Large intestine (tissue), 12 donors: ENCODE measurements at places on chromosomes 11 and 22. TPM values are rescaled to one million over a fixed set of nuclear protein-coding genes. Genes with fewer than 3 reads are reported as not detected.

- no peak for DNase-seq
Observed at GRCh38 chr22:44449061-44449682, 48.9 kb downstream of the RTL6 start.

- peak; percentile 84 for DNase-seq
Observed at GRCh38 chr22:37019309-37020191, at the start of the genes MPST and TST. MPST (plus strand) TSS chr22:37019742; CDS start chr22:37019837, 95 bp downstream. TST (minus strand) TSS chr22:37019447; CDS start chr22:37018732, 715 bp downstream.

GRCh38 chr11:105960252-105961245, 61.5 kb downstream of the MSANTD4 start:
- DNase-seq, result no peak

The KCNJ1 gene
- polyA plus RNA-seq, result not detected

- DNase-seq, result no peak
Observed at GRCh38 chr22:29149841-29150555, 55.7 kb upstream of the EMID1 start.

DNA sequence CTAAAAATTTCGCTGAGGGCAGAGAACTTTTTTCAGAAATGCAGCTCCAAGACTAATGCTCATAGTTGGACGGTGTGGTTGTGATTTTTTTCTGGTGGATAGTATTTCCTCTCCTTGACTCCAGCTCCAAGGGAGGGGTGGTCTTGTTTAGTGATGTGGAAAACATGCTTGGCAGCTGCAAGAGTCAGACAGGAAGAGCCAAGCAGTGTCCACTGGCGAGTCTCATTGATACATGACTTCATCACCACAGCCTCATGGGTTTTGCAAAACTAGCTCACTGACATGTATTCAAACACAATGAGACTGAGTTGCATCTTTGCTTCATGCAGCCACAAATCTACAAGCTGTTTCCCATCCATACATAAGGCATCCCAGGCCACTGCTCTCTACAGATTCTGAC, 7.3 kb upstream of the KCNJ1 start:
- no peak for DNase-seq

- DNase-seq, result no peak
Observed at GRCh38 chr22:49357661-49358440, 469.8 kb downstream of the BRD1 start.

DNA sequence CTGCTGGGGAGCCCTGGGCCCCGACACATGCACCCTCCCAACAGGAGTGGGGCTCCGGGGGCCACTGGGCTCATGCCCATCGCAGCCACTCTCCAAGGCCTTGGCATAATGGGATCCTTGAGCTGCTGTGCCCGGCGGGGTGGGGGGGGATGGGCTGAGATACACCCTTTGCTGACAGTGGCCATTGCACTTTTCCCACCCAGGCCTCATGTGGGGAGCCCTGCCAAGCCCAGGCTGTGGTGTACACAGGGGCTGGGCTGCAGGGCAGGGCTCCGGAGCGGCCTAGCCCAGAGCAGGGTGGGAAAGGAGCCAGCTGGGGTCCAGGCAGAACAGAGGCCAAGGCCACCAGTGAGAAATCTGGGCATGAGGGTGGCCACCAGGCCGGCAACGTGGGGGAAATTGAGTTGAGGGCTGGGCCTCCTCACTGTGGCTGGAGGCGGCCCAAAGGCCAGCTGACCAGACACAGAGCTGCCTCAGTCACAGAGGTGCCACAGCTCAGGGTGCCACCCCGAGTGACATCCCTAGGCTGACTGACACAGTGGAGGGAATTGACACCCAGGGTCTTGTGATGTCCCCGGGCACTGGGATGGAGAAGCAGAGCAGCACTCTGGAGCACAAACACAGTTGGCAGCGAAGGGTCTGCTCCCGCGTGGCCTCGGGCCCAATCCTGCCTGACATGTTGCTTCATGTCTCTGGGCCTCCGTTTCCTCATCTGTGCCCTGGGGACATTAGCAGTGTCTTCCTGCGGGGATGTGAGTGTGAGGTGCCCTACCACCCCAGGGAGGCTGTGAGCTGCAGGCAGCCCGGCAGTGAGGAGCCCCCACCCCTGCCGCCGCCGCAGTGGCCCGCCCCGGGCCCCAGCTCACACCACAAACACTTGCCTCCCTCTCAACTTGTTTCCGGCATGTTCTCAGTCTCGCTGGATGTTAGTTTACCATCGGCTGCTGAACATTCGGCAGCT, 30.4 kb downstream of the RTN4R start:
- no peak for DNase-seq

DNA sequence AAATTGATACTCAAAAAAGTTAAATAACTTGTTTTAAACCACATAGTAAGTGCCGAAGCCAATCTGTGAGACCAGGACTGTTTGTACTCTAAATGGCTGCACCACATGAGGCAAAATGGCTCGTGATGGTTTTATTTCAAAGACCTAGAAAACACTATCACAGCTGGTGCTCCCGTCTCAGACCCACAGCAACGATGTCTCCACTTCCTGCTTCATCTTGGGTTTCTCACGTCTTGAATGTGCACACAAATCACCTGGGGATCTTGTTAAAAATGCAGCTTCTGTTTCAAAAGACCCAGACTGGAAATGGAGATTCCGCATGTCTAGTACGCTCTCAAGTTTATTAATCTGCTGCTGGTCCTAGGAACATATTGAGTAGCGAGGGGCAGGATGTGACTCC, 1.2 kb downstream of the CD3E start:
- no peak for DNase-seq

The KCTD14 gene
- 3.1 TPM for polyA plus RNA-seq

DNA sequence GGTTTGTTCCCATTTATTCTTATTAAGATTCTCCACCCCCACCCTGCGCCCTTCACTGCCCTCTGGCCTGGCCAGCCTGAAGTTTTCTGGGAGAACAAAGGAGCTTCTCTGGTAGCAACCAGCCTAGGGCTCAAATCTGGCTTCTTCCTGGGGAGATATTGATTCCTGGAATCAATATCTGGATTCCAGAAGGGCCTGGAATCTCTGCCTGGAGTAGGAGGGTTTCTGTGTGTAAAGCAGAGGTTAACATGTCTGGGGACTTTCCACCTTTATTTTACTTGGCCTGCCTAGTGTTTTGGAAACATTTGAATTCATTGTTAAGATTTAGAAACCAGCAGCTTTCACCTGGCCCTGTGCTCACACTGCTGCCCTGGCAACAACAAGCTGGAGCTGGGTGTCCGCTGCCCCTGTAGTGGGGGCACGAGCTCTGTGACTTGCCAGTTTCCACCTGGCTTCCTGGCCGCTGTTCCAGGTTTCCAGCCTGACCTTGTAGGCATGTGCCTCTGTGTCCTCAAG, 5.5 kb downstream of the C11orf91 start:
- no peak for DNase-seq

- no peak for DNase-seq
Observed at GRCh38 chr11:701741-702461, 4.1 kb upstream of the EPS8L2 start.

The GPR83 gene
- polyA plus RNA-seq, result 1.2 TPM

The CASP5 gene
- polyA plus RNA-seq, result 15.2 TPM

DNA sequence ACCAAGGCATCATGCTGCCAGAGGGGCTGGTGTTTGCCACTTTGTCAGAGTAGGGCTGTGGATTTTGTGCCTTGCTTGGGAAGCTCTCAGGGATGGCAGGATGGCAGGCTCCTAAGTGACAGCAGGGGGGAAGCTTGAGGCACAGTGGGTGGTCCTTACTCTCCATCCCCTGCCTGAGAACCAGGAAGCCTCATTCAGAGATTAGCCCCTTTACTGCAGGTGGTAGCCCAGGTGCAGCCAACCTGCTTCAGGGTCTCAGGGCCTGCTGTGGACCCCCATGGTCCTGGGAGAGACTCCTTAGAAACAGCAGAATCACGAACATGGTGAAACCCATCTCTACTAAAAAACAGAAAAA, 8.9 kb upstream of the ST3GAL4 start:
- no peak for DNase-seq

DNA sequence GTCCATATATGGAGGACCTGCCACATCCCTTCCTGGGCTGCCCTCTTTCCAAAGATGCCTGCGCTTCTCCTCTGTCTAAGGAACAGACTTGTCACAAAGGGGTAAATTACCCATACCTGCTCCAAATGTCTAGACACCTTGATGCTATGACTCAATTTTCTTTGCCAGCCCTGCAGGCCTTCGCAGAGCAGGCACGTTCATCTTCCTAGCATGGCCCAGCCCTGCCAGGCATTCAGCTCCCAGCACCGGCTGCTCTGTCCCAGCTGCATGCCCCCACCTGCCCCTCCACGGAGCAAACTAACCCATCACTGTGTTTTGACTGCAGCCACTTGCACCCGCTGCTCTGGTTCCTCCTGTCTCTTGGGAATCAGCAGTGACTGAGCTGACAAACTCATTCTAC, 526.1 kb downstream of the MIAT start:
- no peak for DNase-seq

The API5 gene
- 92.5 TPM for polyA plus RNA-seq
